Stimulated activated naive CD4-positive, alpha-beta T cell treated with Interleukin-2 at 50 U/mL for 16 hours (primary cell): ENCODE measurements at places on chromosomes 5 and 9.

DNA sequence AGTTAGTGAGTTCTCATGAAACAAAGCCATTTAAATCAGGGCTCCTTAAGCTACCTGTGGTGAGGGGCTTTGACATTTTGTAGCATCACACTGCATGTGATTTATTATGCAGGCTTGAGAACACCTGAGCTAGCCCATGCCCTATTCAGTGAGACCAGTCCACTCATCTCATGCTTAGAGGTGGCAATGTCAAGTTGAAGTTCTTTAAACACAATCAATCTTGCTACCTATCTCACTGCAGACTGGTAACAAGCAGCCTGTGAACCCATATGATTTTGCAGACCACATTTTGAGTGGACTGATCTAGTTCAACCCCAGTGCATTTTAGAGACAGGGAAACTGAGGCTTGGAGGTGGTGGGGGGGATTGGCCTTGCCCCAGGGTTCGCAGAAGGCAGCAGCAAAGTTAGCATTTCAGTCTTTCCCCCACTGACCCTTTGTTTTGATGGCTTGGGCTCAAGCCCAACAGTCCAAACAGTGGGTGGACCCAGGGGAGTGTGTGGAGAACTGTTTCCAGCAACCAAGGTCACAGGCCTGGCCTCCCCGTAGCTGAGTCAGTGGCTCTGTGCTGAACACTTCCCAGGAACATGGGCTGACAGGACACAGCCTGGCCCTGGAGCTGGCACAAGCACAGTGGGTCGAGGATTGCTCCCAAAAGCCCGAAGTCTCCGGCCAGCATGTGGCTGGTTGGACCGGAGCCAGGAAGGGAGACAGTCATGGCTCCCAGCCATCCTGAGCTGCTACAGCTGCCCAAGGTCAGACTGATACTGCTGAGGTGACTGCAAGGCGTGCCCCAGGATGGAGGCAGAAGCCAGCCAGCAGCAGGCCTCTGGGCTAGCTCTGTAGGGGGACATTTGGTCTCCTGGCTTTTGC, 95.3 kb downstream of the RGS3 start:
- DNase-seq: no peak

GRCh38 chr9:20208226-20208625, 414.1 kb downstream of the MLLT3 start:
- DNase-seq: no peak

DNA sequence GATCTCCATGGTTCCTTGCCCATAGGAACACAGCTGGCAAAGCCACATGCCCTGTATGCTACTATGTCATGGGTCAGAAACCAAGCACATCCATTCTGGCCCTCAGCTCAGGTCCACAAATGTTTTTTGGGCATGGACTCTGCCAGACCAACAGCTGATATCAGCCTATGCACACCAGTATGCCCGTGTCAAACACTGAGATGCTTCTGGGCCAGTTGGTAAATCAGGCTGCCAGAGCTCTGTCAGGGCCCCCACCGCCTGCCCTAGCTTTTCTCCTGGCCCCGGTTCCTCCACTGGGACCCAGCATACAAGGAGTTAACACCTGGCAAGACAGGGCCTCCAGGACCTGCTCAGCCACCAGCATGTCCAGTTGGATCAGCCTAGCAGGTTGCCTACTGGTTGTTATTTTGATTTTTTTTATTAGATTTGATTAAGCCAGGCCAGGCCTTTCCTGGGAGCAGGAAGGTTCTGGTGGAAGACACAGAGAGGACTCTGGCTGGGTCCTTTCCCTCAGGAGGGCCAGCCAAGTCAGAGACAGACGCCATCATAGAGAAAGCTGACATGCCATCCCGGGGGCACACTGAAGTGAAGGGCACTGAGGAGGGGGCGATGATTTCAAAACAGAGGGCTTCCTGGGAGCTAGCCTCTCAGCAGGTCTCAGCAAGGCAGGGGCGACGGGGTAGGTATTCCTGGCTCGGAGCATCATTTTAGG, 65.8 kb downstream of the TSTD2 start:
- DNase-seq: no peak

- DNase-seq: no peak
These were observed 64.1 kb upstream of the HSPA9 start for GRCh38 chr5:138639326-138639725.

DNA sequence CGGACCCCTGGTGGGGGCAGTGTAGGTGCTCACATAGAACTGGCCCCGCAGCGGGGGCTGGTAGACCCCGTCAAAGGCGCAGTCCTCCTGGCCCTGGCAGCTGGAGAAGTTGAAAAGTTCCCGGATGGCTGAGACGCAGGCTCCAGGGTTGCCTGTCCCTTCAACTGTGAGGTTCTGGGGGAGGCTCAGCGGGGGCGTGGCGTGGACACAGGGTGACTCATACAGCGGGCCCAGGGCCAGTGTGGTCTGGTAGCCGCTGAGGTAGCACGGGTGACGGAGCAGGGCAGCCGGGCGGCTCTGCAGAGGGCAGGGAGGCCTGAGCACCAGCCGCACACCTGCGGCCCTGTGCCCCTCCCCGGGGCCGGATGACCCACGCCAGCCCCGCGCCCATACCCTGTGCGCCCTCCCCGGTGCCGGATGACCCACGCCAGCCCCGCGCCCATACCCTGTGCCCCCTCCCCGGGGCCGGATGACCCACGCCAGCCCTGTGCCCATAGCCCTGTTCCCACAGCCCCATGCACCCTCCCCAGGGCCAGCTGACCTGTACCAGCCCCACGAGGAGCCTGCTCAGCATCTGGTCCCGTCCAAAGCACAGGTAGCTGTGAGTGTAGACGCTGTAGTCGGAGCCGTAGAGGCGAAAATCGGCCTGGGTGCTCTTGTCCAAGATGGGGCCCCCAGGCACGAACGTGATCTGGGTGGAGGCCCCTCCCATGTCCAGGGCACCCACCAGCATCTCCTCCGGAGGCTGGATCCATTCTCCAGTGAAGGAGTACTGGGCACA, 5.0 kb downstream of the ENTPD8 start:
- DNase-seq: no peak

- no peak for DNase-seq
These were observed 115.7 kb downstream of the SPATA31D1 start for GRCh38 chr9:82104252-82104651.

DNA sequence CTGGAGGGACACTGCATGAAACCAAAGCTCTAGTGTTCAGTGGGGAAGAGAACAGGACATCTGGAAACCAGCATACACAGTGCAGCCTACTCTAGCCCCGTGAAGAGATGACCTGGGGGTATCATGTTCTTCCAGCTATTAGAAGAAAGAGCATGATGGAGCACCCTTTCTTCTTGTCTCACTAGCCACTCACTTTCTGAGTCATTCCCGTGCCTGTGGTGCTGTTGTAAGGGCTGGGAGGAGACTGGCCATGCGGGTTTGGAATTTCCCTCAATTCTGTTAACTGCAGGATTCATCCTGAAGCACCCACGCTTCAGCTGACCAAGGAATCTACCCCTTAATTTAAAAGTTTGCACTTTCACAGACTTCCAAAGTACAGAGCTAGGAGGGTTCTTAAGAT, 137.0 kb downstream of the COL23A1 start:
- no peak for DNase-seq

DNA sequence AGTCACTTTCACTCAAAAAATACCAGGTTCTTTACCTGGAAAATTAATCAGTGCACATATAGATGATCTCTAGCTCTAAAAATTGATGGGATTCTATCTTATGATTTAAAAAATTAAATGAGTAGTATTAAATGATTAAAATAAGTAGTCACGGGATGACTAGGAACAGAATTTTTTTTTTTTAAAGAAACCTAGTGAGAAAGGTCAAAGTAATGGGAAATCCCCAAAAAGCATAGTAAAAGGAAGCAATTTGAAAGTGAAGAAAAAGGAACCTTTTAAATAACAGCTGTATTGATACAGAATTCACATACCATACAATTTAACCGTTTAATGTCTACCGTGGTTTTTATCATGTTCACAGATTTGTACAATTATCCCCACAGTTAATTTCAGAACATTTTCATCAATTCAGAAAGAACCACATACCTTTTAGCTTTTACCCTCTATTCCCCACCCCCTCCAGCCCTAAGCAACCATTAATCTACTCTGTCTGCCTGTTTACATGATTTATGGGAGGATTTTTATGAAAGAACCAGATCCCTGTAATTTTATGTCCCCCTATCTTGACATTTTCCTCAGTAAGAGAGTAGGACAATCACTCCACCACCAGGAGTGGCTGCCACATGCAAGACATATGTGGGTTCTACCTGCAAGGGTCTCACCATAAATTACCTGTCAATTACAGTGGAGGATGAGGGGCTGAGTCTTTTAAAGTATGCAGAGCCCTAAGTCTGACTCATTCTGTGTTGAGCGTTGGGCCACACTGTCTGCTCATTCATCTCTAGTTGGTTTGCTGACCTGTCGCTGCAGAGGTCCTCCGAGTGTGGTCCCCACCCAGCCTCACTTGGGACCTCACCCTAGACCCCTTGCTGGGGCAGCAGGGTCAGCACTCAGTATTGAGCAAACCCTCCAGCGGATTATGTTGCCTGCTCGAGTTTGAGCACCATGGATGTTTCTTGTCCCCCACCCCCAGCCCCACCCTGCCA, 16.0 kb downstream of the ANKRD33B start:
- DNase-seq: no peak

- no peak for DNase-seq
These were observed 319.3 kb upstream of the CHD1 start for GRCh38 chr5:99248066-99248465.

DNA sequence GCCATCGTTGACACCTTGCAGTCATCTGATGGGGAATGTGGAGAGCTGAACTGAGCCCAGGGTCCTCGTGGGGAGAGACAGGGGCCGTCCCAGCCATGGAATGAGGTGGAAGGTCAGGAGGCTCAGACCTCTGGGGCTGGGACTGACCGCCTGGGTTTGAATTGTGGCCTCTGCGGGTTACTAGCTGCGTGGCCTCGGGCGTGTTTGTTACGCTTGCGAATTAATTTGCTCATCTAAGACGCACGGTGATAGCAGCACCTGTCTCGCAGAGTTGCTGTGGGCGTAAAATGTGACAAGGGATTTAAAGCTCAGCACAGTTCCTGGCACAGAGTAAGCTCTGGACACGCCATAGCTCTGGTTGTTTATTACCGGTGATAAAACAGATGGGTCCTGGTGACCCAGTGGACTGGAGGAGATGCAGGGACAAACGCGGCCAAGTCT, 19.4 kb upstream of the DAB2IP start:
- DNase-seq: no peak

DNA sequence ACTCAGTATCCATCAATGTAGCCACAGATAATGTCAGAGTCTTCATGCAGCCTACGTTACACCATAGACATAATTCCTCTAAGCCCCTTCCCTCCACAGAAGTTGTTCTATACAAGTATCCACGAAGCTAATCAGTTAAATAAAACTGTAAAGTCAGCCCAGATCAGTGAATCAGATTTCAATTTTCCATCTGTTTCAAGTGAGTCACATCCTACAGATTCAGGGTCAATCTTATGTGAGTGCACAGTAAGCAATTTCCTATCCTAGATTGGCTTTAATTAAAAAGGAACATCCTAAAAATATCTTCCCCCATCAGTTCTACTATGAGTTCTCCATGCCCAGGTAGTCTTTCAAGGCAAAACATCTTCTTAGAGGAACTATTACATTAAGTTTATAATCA, 402.5 kb downstream of the EFNA5 start:
- no peak for DNase-seq

DNA sequence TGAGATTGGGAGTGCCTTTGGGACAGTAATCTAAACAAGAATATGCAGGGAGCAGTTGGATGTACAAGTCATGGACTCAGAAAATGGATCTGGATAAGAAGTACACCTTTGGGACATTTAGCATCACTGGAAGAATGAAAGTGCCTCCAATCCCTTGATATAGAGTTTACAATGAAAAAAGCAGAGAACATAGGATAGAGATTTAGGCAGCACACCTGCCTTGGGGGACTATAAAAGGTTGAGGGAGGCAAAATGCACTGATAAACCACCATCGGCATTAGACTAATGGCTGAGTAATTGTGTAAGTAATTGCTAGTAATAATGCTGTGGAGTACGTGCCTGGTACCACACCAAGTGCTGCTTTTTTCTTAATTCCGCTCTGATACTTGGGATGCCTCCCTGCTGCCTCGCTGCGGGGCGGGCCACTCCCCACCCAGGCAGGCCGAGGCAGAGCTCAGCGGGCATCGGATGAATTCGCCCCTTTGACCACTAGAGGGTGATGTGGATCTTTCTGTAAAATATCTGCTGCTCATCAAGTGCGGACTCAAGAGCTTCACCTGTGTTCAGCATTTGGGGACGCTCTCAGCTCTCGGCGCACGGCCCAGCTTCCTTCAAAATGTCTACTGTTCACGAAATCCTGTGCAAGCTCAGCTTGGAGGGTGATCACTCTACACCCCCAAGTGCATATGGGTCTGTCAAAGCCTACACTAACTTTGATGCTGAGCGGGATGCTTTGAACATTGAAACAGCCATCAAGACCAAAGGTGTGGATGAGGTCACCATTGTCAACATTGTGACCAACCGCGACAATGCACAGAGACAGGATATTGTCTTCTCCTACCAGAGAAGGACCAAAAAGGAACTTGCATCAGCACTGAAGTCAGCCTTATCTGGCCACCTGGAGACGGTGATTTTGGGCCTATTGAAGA, 99.9 kb downstream of the ANKRD18B start:
- DNase-seq: peak; percentile 46

DNA sequence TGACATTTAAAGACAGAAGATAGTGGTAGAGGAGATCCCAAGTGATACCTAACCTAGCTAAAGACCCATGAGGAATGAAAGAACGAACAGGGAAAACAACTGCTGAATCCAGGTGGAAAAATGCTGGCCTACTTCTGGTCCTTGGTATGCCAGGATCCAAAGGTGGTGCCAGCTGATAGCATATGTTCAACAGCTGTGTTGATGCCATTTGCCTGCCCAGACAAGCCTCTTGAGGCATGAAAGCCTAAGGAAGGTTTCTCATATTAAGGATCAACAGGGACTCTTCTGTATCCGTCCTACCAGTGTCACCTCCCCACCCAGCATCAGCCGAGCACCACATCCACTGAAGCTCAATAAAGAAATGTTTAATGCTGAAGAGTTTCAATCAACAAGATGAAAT, 225.7 kb upstream of the DMRT1 start:
- no peak for DNase-seq

- DNase-seq: no peak
These were observed 759.3 kb upstream of the TYRP1 start for GRCh38 chr9:11933926-11934325.

DNA sequence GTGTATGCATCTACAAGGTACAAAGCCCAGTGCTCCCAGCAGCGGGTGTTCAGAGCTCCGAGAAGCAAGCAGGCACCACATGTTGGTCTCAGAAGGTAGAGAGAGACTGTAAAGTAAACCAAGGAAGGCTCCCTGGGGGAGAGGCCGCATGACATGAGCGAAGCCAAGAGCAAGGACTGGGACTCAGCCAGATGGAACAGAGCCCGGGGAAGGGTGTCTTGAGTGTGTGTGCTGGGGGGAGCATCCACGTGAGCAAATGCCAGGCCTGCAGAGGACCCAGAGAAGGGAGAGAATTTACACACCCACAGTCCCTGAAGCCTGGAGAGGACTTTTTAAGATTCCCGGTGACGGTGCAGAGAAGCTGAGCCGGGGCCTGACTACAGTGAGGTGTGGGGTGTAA, 15.2 kb upstream of the KCNIP1 start:
- no peak for DNase-seq
